ENCODE measurements at places on chromosomes 5 and 9.
A peak's percentile ranks its signal among the peaks of the same experiment; 100 is the strongest.

DNA sequence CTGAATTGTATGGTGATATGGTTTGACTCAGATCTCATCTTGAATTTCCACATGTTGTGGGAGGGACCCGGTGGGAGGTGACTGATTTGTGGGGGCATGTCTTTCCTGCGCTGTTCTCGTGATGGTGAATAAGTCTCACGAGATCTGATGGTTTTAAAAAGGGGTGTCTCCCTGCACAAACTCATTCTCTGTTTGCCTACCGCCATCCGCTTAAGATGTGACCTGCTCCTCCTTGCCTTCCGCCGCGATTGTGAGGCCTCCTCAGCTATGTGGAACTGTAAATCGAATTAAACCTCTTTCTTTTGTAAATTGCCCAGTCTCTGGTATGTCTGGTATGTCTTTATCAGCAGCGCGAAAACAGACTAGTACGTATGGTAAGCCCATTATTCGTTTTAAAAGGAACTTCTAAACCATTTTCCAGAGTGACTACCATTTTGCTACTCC is 48.7 kb downstream of the SLC36A1 start:
- no peak for DNase-seq

DNA sequence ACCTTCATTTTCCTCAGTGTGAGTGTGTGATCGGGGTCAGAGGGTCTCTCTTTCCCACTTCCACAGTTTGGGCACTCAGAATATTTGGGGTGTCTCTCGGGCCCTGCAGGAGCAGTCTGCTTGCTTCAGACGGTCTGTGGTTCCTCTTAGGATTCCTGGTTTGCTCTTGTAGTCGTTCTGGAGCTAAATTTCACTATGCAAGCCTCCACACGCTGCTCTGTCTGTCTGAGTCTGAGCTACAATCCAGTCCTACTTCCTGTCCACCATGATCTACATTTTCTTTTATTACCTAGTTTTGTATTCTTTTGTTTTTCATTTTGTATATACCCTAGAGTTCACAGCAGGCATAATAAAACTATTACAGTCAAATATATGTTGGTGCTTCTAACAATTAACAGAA is 1967.3 kb upstream of the NUDT12 start:
- DNase-seq, result no peak

GRCh38 chr5:93226202-93226735 is 354.8 kb downstream of the NR2F1-AS1 start:
- no peak for DNase-seq

- no peak for DNase-seq
Measured at GRCh38 chr9:116334546-116335150, 181.1 kb downstream of the PAPPA start.

DNA sequence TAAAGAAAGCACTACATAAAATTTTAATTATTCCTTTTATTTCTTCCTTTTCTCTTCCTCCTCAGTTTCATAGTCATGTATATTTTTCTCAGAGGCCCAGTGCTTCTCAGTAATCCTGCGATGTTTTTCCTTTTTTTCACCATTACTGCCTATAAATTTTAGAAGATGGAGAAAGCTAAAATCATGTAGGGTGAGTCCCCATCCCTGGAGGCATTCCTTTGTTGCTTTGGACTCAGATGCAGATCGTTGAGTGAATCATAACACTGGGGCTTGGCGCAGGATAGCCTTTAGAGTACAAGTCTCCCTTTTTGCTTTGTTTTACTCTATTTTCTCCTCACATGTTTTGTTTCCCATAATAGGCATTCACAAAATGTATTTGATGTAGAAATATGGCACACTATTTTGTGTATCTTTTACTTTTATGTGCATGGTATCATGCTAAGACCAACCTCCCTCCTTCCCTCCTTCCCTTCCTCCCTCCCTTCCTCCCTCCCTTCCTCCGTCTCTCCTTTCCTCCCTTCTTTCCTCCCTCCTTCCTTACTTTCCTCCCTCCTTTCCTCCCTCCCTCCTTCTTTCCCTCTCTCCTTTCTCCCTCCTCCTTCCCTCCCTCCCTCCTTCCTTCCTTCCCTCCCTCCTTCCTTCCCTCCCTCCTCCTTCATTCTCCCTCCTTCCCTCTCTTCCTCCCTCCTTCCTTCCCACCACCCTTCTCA is 72.4 kb downstream of the NUDT12 start:
- no peak for DNase-seq

DNA sequence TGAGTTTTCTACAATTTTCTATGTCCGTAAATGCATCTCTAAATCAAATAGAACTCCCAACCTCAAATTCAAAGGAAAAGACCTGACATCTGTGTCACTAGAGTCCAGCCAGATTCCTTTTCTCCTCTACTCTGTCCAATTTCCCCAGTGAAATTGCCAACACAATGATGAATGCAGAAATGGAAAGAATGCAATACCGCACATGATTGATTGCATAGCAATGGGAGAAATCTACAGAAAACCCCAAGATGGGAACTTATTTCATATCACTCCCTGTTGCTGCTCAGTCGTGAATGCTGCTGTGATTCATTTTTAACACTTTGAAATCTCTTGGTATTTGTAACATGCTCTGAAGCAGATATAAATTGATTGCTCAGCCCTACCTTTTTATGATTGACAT is 355.1 kb upstream of the TUSC1 start:
- DNase-seq, result no peak

DNA sequence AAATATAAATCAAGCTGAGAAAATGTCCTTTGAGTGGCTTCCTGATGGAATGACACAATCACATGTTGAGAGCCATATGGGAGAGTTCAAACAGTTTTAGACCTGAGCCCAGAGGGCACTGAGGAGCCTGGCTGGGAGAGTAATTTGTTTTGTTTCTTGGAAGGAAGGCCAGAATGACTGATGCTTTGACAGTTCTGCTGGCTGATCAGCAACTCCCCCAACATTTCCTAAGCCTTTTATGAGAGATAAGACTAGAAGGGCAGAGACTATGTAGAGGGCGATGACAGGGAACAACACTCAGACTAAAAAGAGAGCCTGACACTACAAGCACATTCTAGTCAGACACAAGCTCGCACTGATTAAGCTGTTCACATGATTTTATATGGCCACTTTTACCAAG is 169.2 kb downstream of the COX7C start:
- no peak for DNase-seq

GRCh38 chr9:129852579-129852978 is 17.3 kb downstream of the USP20 start:
- no peak for DNase-seq

- no peak for DNase-seq
Measured at GRCh38 chr5:149133795-149134777, 7.2 kb upstream of the ABLIM3 start.

DNA sequence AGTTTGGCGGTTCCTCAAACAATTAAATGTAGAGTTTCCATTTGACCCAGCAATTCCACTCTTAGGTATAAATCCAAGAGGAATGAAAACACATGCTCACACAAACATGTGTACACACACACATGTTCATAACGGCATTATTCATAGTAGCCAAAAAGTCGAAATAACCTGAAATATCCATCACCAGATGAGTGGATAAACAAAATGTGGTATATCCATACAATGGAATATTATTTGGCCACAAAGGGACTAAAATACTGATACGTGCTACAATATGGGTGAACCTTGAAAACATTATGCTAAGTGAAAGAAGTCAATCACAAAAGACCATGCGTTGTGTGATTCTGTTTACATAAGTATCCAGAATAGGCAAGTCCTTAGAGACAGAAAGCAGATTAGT is 8.7 kb downstream of the RGS3 start:
- no peak for DNase-seq

GRCh38 chr5:178382754-178383164 is 150.2 kb upstream of the PHYKPL start:
- no peak for DNase-seq

DNA sequence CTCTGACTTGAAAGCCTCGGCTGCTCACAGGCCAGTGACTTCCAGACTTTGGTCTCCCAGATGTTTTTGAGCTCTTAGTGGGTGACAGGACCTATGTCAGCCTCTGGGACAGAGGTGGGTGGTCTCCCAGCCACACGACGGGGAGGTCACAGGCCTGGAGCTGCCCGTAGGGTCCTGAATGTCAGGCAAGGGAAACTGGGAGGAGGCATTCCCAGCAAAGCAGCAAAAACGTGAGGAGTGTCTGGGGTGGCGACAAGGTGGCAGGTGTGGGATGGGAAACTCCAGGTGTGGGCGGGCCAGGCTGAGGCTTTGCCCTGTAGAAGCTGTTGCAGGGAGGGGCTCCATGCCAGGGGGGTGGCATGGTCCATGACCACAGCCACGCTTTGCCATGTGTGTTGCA is 110.5 kb downstream of the CACNA1B start:
- no peak for DNase-seq

DNA sequence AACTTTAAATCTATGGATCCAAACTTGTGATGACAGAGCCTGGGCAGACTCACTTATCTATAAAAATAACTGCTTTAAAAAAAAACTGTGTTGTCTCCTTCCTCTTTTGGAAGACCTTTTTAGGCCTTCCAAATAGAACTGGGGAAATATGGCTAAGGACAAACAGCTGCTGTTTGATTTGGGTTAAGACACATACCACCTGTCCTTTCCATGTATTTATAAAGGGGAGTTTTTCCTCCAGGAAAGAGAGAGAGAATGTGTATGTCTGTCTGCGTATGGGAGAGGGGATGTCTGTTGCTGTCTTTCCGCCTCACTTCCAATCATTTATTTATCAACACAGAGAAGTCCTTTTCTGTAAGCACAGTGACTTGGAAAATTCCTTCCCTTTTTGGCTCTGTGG is 2.8 kb downstream of the ARHGEF37 start:
- no peak for DNase-seq

DNA sequence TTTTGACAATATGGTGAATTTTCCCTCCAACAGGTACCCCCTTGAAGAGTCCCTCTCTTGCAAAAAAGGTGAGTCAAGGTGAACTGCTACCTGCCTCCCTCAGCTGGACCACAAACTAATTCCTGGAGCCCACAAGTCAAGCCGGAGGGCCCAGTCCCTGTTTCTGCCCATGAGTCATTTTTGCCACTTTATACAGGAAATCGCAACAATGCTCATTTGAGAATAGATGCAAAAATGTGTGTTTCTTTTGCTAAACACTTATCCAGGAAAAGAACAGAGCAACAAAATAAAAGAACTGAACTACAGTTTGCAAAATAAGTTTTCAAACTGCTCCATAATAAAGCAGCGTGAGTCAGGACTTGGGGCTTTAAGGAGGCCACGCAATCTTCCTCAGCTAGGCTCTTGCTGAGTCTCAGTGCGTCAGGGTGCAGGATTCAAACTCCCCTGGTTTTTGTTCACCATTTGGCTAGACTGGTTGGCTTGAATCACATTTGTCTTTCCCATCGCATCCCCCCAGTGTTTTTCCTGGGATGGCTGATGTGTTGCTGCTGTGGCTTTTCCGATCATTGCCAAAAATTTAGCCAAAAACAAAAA is 102.7 kb downstream of the GOLPH3 start:
- no peak for DNase-seq

DNA sequence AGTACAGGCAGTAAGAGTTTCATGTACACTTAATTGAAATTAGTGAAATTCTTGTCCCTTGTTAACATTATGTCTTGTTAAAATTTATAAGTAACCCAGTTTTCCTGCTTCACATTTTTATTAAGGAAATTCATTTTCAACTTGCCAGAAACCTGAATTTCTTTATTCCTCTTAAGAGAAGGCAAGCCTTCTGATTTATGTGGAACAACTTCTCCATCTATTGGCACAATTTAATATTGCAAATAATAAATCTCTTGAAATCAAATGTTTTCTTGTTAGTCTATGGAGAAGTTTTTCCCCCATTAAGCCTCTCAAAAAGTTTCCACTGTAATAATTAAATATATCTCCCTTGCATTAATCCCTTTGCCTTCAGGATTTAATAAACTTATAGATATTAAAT is 33.8 kb upstream of the ACO1 start:
- no peak for DNase-seq

GRCh38 chr5:11617080-11617479 is 287.2 kb downstream of the CTNND2 start:
- no peak for DNase-seq

DNA sequence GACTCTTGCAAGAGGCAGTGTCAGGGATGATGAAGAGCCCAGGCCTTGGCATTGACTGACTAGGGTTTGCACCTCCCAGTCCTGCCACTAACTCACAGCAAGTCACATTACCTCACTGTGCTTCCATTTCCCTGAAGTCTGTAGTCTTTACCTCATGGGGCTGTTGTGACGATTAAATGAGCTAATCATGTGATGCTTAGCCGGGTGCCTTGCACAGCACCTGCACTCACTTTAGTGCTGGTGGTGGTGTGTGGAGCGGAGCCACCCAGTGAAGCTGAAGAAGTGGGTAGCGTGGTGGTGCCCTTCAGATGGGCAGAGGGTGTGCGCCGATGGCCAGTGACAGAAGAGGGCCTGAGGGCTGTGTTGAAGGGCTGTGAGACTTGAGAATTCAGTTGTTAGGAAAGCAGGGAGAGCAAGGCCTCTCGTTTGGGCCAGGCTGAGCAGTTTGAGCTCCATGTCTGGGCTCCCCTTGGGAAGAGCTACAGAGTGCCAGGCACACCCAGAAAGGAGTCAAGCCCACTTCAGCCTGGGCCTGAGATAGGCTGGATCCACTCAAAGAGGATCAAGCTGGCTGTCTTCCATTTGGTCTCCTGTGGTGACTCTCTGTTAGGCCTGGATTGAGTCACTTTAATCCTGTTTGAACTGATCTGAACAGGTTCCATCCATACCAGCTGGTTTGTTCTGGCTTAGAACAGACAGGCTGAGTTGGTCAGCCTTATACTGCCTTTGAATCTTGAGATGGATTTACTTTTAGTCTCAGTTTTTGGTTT is 42.5 kb downstream of the RALGPS1 start:
- peak; percentile 34 for DNase-seq

- no peak for DNase-seq
Measured at GRCh38 chr5:126965487-126965886, 64.9 kb downstream of the MARCHF3 start.
